ENCODE measurements at places on chromosomes 13 and 19. TPM values are rescaled to one million over a fixed set of nuclear protein-coding genes. Genes with fewer than 3 reads are reported as not detected.

Gene TGFBR3L
- not detected for total RNA-seq

Gene TJP3
- total RNA-seq: 2.8 TPM

Gene FUT3
- not detected for total RNA-seq

DNA sequence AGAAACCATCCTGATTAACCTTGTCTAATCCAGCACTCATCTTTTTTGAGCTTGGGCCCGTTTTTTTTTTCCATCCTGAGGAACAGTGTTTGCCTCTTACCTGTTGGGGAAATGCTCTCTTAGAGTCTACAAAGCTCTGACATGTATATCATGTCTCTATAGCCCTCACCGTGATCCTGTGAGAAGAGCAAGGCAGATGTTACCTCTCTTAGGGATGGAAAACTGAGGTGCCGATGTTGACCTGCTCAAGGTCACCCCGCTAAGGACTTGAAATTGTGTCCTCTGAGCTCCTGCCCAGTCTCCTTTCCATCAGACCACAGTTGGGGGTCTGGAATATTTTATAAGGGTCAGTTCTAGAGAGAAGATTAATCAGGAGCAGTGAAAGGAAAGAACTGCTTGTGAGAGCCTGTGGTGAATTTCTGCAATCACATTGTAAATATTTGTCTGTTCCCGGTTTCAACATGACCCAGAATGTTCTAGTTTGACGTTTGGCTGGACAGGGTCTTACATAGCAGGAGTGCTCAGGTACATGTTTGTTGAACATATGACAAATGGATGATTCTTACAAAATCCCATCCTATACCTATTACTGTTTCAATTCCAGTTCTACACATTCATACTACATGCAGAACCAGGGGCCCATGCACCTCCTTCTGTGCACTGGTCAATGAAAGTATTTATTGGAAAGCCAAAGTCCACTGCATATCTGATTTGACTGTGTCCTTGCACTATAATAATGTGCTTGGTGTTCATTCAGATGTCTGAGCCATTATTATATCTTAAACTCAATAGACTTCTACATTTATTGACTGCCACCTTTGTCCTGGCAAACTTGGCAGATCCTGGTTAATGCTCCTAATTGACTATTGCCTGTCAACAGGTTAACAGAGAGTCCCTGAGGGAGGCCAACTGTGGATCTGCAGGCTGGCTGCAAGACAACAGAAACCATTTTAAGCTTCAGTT, 12.1 kb downstream of the SLC25A15 start:
- DNase-seq: no peak

DNA sequence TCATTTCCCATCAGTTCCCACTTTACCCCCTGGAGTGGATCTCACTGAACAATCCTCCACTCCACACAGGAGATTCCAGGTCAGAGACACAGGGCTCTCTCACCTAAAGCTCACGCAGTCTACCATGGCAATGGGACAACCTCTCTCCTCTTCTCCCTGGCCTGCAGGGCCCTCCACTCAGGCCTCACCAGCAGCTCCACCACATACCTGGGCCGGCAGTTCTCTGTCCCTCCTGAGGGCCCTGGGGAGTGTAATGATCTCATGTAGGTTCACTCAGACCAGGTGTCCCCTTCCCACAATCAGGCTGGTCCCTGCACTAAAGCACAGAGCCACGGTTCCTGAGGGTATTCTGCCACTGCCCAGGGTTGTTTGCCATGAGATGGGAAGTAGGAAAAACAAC, 15.6 kb downstream of the CEACAM3 start:
- no peak for DNase-seq

DNA sequence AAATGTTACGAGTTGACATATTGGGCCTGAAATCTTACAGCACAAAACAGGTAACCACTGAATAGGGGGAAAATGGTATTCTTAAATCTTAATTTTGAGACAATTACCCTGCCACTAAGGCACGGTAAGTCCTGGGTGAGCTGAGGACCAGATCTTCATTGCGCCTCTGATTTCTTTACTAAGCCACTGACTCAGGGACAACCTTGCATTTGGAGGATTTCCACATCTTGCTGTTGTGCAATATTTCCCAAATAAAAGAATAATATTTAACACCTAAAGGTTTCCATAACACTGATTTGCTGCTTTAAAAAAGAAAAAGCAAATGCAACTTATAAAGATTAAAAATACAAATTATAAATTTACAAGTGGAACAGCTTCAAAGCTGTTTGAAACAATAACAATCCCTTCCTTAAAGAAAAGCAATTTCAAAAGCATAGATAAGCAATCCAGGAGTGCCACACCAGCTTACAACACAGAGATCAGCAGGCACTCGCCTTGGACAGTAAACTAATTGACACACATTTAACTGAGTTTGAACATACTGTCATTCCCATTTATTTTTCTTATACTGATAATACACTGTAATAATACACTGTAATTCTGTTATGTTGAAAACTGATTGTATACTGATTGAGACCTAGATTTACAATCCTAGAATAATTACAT, 79.6 kb upstream of the DOCK9 start:
- DNase-seq: no peak

GRCh38 chr13:93794197-93794885, 567.7 kb downstream of the GPC6 start:
- no peak for DNase-seq

DNA sequence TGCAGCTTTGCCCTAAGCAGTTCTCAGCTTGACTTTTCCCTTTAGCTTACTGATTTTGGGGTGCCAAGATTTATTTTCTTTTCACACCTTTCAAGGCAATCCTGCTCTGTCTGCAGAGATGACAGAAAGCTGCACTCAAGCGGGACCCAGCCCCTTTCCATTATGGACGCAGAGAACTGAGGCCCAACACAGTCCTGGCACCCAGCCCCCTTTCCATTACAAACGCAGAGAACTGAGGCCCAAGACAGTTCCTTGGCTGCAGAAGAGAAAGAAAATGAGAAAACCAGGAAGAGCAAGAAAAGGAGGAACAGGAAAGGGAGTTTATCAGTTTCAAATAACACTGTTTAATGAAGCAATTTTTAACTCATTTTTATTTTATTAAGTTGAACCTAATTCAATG, 36.8 kb upstream of the ATP11A start:
- no peak for DNase-seq

- DNase-seq: no peak
Observed at GRCh38 chr13:33057019-33057780, 41.0 kb downstream of the KL start.

DNA sequence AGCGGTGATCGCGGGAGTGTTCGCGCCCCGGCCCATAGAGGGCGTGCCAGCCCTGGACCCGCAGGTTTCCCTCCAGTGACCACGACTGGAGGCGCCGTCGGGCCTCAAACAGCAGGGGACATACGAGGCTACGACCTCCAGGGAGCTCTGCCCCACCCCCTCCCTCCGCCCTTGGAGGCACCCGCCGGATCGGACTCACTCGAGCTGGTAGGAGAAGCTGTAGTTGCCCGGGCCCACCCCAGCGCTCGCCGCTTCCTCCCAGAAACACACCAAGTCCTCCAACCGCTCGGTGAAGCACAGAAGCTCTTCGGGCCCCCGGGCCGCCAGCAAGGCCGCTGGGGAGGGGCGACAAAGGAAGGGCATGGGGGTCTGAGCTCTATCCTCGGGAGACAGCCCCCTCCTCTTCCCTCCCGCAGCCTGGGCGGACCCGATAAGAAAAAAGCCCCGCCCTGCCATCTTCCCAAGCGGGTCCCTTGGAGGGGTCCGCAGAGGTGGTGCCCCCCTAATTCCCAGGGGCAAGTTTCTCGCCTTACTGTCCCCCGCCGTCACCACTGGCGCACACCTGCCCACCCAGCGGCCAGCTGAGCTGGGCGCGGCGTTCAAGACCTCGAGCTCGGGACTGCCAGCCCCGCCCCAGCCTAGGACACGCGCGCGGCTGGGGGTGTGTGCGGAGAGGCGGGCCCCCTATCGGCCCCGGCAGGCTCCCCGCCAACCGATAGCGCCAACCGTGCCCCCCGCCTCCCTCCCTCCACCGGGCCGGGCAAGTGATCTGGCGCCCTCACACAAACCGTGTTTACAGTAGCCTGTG, 1.0 kb downstream of the EPOR start:
- DNase-seq: peak; percentile 73

DNA sequence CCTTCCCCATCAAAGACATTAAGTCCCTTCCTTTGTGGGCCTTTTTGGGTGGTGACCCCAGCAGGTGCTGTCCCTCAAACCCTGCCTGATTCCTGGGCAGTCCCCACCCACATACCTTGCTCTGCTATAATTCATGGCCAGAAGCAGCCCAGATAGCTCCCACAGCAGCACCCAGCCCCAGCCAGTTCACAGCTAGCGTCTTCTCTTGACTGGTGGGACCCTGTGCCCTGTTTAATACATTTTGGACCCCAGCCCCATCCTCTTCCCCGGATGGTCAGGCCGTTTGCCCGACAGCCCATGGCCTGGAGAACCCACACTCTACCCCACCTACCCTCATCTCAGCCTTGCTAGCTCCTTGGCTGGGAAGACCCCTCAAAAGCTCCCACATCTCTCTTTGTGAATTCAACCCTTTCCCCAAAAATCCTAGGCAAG, 2.1 kb downstream of the CCDC106 start:
- no peak for DNase-seq

DNA sequence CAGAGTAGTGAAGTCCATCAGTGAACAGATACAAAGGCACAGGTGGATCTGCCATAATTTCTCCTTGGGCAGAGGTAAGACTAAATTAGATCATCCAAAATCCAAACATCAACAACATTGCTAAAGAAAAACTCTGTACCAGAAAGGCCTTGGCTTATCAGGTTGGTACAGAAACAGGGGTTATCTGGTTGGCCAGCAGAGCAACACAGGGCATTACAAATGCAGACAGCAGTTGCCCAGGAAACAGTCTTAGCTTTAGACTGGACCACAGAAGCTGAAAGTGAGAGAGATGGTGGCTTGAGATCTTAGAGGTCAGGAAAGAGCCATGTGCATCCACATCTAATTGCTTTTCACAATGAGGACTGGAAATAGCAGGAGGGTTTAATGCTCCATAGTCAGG, 26.6 kb upstream of the DGKH start:
- DNase-seq: no peak

- no peak for DNase-seq
Observed at GRCh38 chr13:97273341-97273831, 51.3 kb downstream of the MBNL2 start.

DNA sequence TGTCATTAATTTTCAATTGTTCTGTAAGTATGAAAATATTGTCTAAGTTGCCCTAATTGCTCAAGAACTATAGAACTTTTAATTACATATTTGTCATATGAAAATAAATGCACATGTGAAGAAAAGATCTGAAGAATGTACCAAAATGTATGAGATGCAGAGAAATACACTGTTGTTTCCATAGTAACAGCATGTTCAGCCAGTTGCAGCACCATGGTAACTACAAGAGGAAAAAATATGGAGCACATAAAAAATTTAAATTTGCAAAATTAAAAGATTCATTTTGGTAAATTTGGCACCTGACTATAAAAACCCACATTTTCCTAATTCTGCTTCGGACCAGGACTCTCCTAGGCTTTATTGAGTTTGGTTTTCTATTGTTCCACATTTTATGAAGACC, 1170.0 kb upstream of the MIR17HG start:
- DNase-seq: no peak

GRCh38 chr19:5037936-5038335, 69.0 kb downstream of the KDM4B start:
- DNase-seq: no peak

DNA sequence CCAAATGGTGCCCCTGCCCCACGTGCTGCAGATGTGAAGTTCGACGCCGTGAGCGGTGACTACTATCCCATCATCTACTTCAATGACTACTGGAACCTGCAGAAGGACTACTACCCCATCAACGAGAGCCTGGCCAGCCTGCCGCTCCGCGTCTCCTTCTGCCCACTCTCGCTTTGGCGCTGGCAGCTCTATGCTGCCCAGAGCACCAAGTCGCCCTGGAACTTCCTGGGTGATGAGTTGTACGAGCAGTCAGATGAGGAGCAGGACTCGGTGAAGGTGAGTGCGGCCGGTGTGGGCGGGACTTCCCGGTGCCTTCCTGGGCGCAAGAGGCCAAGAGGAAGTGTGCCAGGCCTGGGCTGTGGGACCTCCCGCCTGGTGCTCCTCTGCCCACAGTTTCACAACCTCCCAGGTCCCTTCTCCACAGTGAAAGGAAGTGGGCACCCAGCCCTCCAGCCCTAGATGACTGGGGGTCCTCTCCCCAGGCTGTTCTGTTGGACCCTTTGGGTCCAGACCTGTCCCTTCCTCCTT, 14.1 kb upstream of the RELB start:
- DNase-seq: no peak

DNA sequence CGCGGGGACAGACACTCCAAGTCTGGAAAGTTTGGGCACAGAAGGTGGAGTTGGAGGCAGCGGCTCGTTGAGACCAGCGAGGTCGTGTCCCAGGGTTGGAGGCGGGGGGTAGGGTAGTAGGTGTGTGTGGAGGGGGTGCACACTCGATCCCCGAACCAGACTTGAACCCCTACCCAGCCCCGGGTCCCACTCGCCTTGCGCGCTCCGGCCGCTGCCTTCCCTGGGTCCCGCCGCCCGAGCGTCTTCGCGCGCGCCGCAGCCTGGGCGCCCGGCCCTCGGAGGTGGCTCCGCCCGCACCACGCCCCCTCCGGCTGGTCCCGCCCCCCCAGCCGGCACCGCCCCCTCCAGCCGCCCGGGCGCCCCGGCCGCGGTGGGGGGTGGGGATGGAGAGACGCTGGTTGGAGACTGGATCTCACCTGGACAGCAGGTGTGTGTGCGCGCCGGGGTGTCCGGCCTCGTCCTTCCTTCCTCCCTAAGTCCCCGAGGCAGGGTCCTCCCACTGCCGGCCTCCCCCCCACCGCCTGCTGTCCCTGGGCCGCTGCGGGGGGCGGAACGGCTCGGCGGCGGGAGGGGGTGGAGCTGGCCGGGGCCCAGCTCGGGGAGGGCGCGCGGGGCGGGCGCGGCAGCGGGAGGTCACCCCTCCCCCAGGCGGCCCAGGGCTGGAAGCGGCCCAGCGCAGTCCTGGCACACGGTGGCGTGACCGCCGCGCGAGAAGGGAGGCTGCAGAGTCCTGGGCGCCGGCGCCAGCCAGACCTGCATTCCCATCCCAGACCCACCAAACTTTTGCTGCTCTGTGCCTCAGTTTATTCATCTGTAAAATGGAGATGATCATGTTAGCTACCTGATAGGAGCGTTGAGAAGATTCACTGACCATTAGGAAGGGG, at the start of gene KANK2:
Gene KANK2 (minus strand): TSS at position 255 of the 884 bp plus-strand sequence. CDS start 3,034 bp downstream, outside the sequence.
- DNase-seq: peak; percentile 94

DNA sequence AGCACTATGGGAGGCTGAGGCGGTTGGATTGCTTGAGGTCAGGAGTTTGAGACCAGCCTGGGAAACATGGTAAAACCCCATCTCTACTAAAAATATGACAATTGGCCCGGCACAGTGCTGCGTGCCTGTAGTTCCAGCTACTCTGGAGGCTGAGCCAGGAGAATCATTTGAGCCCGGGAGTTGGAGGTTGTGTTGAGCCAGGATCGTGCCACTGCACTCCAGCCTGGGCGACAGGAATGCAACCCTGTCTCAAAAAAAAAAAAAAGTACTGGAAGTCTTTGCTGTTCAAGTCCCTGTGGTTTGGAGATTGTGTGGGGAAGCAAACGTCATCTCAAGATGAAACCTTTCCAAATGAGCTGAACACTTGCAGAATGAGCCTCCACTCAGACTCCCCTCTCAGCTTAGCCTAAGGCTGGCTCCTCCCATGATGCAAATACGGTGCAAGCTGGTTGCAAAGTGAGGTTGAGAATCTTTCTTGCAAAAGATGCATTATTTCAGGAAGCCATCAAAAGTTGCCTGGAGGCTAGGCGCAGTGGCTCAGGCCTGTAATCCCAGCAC, 46.2 kb downstream of the MYO9B start:
- DNase-seq: no peak

All from sigmoid colon (tissue), 7 donors.